ENCODE measurements at places on chromosomes 13 and 19. TPM values are rescaled to one million over a fixed set of nuclear protein-coding genes. Genes with fewer than 3 reads are reported as not detected.

DNA sequence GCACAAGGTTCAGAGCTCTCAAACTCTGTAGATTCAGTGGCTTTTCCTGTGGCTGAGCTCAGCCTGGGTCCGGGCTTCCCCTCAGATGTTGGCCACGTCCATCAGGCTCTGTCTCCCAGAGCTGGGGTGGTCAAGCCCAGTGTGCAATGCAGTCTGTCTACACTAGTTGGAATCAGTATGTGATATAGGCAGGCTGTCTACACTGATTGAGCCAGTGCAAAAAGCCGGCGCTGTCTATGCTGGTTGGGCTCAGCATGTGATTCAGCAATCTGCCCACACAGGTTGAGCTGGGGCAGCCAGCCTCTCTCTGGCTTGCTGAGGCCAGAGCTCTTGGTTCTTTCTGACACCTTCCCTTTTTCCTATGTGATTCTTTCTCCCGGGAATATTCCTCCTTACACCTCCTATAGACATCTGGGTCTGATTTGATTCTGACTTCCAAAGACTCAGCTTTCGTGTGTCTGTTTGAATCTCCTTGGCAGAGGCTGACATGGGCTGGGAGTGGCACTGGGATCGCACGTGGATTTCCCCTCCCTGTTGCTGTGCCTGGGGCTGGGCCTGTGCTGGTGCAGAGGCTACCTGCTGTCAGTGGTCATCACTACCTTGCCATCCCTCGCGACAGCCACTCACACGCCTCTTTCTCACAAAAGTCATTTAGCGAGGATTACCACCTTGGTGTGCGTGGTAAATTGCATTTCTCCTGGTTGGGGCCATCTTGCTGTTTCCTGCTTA lies 9.3 kb downstream of the CHST8 start:
- DNase-seq = no peak

- DNase-seq = no peak
These were observed 102.2 kb upstream of the MBNL2 start for GRCh38 chr13:97119943-97120342.

GRCh38 chr19:21466627-21467026 lies 38.8 kb upstream of the ZNF429 start:
- DNase-seq = no peak

DNA sequence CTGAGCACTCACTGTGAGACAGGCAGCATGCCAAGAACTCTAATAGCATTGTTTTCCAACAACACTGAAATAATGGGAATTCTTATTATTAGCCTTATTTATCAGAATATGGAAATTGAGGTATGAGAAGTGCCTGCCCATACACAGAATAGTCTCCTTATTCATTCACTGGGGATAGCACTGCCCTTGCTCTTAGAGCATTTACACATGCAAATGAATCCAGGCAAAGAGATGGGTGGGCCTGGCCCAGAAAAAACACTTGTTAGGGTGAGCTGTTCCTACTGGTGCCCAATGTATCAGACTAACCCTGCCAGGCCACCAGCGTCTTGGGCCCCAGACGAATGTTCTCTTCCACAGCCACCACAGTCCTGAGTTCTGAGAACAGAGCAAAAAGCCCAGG lies 112.9 kb downstream of the TUBA3C start:
- DNase-seq = no peak

DNA sequence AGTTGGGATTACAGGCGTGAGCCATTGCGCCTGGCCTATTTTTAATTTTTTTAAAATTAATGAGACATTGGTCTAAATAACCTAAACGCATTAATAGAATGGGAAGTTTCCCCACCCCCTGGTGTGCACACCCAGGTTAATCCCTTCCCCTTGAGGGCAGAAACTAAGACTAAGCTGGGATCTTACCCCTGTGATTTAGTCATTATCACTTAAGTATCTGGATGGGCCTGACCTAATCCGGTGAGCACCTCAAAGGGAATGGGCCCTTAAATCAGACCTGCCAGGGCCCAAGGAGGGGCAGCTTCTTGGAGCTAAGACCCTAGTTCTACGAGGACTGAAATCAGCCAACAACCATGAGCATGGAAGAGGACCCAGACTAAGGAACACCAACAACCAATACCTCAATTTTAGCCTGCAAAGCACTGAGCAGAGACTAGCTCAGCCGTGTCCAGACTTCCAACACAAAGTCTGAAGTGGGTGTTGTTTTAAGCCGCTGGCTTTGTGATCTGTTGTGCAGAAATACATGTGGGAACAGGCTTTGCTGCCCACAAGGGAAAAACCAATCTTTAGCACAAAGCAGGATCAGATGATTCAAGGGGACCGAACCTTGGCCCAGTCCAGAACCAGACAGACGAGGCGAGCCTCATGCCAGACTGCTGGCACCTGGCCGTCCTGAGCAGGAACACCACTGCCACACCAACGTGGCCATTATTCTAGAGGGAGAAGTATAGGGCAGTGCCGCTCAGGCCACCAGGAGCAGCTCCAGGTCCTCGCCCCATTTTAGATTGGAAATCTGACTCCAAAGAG lies 7.1 kb downstream of the UBE2S start:
- no peak for DNase-seq

BEST2 gene
- polyA plus RNA-seq = 0.09 TPM

DNA sequence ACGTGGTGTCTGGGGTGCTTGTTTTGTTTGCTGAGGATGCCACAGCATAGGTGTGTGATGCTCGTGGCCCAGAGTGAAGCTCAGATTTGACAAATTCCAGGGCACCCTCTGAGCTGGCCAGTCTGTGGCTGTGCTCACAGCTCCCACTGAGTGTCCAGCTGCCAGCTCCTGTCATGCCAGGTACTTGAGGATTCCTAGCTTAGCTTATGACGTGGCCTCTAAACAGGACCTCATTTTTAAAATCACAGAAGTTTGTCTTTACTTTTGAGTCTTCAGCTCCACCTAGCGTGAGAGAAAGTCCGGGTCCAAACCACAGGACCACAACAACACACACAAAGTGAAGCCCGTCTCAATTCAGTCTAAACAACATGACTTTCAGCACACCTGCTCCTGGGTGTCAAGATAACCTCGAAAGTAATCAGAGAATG lies 117.3 kb downstream of the RAB20 start:
- no peak for DNase-seq

Measured in renal cortex interstitium (tissue), 15 donors.